Activated T-helper 1 cell treated with anti-CD3 and anti-CD28 coated beads, Interleukin-12 subunit alpha, Interleukin-12 subunit beta, Interleukin-2, Interleukin-4 antibody, amounts not matched to agents 30 ng/mL and 10 ng/mL and 1 ng/mL, durations not matched to agents 14 hours and 24 hours and 36 hours (primary cell): ENCODE measurements at places on chromosomes 12 and 14. TPM values are rescaled to one million over a fixed set of nuclear protein-coding genes. Genes with fewer than 3 reads are reported as not detected.

DNA sequence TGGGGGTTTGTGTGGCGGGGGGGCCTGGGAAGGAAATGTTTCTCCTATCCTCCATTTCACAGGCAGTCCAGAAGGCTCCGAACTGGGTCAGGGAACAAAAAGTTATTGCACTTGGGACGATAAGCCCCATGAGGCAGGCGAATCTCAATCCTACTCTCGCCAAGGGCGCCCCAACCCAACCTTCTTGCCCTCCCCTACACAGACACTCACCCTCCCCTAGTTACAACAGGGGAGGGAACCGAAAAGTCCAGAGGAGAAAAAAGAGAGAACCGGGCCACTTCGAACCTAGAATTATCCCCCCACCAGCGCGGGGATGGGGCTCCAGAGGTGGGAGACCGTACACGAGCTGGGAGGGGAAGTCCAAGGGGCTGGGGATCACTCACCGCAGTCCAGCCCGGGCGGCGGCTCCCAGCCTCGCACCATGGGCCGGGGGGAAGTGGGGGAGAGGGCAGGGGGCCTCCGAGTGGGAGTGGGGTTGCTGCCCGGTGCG is 357 bp downstream of the HOMEZ start:
- DNase-seq, result no peak
- H3K36me3 ChIP-seq, result peaks cover 7% of the 10 kb centered on the region
- peaks cover 26% of the 10 kb centered on the region for H3K4me1 ChIP-seq
- H3K27ac ChIP-seq, result peak overlapping the region; percentile 95

DNA sequence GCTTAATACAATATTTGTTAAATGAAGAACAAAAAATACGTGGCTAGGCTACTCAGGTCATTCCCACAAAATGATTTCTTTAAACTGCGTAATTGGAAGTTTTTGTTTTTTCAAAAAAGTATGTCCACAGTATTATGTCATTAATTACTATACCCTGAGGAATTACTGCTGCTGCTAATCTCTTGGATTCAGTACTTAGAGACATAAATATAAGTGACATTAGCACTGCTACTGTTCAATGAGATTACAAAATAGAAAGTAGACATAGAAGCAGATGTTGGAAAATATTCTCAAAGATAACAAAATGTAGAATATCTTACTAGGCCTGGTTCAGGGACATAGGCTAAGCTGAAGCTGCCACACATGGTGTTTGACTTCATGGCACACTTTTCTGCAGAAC is 36.3 kb downstream of the HMGA2 start:
- no peak for DNase-seq
- no peaks in the 10 kb centered on the region for H3K4me1 ChIP-seq
- no peak overlapping the region for H3K27ac ChIP-seq
- H3K4me3 ChIP-seq, result no peak overlapping the region
- H3K27me3 ChIP-seq, result peaks cover 7% of the 10 kb centered on the region

DNA sequence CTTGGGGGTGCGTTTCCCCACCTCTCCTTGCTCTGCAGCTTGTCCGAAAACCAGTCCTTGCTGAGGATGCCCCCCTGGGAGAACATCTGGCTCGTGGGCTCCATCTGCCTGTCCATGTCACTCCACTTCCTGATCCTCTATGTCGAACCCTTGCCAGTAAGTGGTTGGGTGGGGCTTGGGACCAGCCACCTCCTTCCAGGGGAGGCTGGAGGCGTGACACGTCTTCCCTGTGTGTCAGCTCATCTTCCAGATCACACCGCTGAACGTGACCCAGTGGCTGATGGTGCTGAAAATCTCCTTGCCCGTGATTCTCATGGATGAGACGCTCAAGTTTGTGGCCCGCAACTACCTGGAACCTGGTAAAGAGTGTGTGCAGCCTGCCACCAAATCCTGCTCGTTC is 57.5 kb downstream of the ANAPC7 start:
- H3K36me3 ChIP-seq, result peaks cover 57% of the 10 kb centered on the region
- H3K27me3 ChIP-seq, result no peaks in the 10 kb centered on the region
- no peak overlapping the region for H3K27ac ChIP-seq
- H3K4me3 ChIP-seq, result no peak overlapping the region
- H3K4me1 ChIP-seq, result peaks cover 31% of the 10 kb centered on the region

GRCh38 chr14:100304825-100305323 is 1.4 kb downstream of the SLC25A29 start:
- peak overlapping the region; percentile 81 for H3K4me3 ChIP-seq
- H3K36me3 ChIP-seq, result no peaks in the 10 kb centered on the region
- H3K27ac ChIP-seq, result peak overlapping the region; percentile 14
- H3K4me1 ChIP-seq, result peaks cover 22% of the 10 kb centered on the region

DNA sequence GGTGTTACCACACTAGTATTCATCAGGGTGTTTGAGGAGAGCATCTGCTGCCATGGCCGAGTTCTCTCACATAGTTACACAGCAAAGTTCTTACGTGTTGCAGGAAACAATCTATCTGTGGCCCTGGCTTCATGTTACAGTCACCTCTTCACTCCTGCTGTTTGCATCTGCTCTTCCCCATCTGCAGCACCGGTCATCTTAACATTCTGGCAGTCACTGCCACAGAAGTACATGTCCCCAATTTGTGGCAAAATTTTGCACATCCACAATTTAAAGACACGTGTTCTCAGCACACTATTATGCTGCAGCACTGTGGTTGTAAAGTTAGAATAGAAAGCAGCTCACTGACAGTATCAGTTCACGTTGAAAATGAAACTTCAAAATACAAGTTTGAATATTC is 23.2 kb downstream of the MAPK1IP1L start:
- H3K27ac ChIP-seq, result peak overlapping the region; percentile 66
- no peak for DNase-seq
- H3K36me3 ChIP-seq, result peaks cover 9% of the 10 kb centered on the region
- peaks cover 2% of the 10 kb centered on the region for H3K27me3 ChIP-seq
- H3K4me1 ChIP-seq, result peaks cover 30% of the 10 kb centered on the region

GALNT6 gene
- 11.9 and 12.4 TPM in 2 replicates for total RNA-seq

PARPBP gene
- 23.5 and 25.1 TPM in 2 replicates for total RNA-seq

KRT77 gene
- total RNA-seq, result not detected in 2 replicates

GPN3 gene
- total RNA-seq, result 50.3 and 55.5 TPM in 2 replicates

IFNG-AS1 gene
- 0.41 and 0.83 TPM in 2 replicates for total RNA-seq

KRT2 gene
- not detected in 2 replicates for total RNA-seq

MGAT2 gene
- total RNA-seq, result 57.5 and 58.3 TPM in 2 replicates
